ENCODE measurements at places on chromosomes 3 and 15. TPM values are rescaled to one million over a fixed set of nuclear protein-coding genes. Genes with fewer than 3 reads are reported as not detected.

GRCh38 chr3:13878281-13879101, 1.4 kb downstream of the WNT7A start:
- peak; percentile 72 for DNase-seq
- peaks cover 11% of the 10 kb centered on the region for H3K4me1 ChIP-seq

DNA sequence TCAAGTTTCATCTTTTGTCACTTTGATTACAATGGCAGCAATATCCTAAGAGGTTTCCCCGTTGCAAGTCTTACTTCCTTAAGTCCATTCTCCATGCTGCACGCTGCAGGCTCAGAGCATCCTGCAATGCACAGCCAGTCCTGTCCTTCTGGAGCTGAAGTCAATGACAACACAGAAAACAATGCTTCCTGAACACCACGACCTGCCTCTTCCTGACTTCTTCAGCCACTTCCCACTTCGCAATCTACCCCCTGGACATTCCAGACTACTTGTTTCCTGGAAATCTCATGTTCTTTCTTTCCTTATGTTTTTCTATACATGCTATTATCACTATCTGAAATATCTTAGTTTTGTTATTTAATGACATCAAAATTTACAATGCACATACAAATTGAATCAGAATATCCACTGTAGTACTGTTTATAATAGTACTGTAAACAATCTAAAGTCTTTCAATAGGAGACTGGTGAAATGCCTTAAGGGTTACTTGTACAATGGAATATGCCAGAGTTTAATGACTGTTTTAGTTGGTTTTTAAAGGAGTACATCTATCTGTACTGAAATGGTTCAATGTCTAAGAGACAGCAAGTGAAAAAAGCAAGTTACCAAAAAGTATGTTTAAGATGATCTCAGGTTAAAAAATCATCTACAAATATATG, 113.7 kb upstream of the PRTG start:
- H3K27me3 ChIP-seq: no peaks in the 10 kb centered on the region
- DNase-seq: no peak
- H3K4me1 ChIP-seq: no peaks in the 10 kb centered on the region
- no peak overlapping the region for H3K27ac ChIP-seq

GRCh38 chr3:111577798-111578685, 17.1 kb downstream of the ZBED2 start:
- H3K4me3 ChIP-seq: no peak overlapping the region
- no peak overlapping the region for H3K27ac ChIP-seq
- H3K27me3 ChIP-seq: no peaks in the 10 kb centered on the region
- H3K36me3 ChIP-seq: no peaks in the 10 kb centered on the region

DNA sequence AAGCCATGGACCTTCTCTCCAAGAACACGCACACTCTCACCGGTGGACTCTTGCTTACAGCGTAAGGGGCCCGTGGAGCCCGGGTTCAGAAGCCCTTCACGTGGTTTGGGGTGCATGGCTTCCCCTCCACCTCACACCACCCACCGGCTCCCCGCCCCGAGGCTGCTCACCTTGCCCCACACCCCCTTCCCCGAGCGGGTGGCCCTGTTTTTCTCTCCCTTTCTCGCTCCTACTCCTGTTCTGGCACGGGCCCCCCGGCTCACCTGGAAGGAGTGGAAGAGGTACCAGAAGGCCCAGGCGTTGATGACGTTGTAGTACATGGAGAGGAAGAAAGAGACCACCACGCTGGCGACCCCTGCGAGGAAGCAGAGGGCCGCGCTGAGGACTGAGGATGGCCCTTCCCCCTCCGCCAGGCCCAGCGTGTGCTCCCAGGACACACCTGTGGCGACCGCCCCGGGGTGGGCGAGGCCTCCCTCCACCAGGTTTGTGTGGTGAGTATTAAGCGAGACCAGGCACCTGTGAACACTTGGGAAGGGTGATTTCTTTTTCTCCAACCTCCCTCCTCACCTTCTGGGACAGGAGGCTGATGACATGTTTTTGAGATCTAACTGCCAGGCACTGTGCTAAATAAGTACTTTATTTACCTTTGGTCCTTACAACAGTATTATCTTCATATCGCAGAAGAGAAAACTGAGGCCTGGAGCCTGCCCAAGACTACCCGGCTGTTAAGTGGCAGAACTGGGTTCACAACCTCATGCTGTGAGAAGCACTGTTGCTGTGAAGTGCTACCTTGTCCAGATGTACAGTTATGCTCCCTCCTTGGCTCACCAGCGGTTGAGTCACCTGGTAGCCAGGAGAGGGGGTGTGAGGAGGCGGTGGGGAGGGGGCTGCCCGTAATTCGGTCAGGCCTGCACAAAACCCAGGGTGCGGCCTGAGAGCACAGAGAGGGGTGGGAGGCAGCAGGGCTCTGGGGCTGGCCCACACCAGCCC, 16.3 kb downstream of the SLC6A20 start:
- no peak for DNase-seq
- no peaks in the 10 kb centered on the region for H3K27me3 ChIP-seq
- H3K36me3 ChIP-seq: no peaks in the 10 kb centered on the region
- H3K4me1 ChIP-seq: no peaks in the 10 kb centered on the region
- H3K27ac ChIP-seq: no peak overlapping the region

GRCh38 chr3:126170073-126170777, 10.2 kb downstream of the ALDH1L1 start:
- peaks cover 24% of the 10 kb centered on the region for H3K27me3 ChIP-seq
- no peak overlapping the region for H3K4me3 ChIP-seq
- H3K36me3 ChIP-seq: no peaks in the 10 kb centered on the region
- no peak for DNase-seq
- H3K27ac ChIP-seq: no peak overlapping the region

DNA sequence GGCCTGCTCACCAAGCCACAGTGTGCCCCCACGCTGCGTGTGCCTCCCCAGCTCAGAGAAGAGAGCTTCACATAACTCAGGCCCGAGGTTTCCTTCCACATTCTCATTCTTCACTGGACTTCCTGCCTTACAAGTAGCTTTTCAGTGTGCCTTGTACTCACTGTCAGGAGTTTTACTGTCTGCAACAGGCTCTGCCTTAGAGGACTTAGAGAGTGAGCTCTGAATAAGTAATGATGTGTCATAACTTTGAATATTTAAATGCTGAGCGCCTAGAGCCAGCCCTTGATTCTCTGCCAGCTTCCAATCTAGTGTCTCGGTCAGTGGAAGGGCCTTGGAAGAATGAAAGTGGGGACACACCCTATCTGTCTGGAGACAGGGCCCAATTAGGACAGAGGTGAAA, 41.8 kb downstream of the ITGB5 start:
- H3K4me1 ChIP-seq: peaks cover 9% of the 10 kb centered on the region
- H3K27ac ChIP-seq: peak overlapping the region; percentile 45
- H3K27me3 ChIP-seq: no peaks in the 10 kb centered on the region
- no peaks in the 10 kb centered on the region for H3K36me3 ChIP-seq

- H3K27me3 ChIP-seq: no peaks in the 10 kb centered on the region
- H3K27ac ChIP-seq: no peak overlapping the region
- no peaks in the 10 kb centered on the region for H3K36me3 ChIP-seq
Measured at GRCh38 chr15:48466820-48467219, 135.6 kb downstream of the DUT start.

Gene CIP2A
- total RNA-seq: 3.8 TPM

Gene GOLGA6L10
- 1.5 TPM for total RNA-seq

Gene POC1A
- 5.3 TPM for total RNA-seq

Gene RETNLB
- not detected for total RNA-seq

Gene RTP1
- not detected for total RNA-seq

Gene RHOV
- total RNA-seq: 0.55 TPM

Gene IL17RE
- 22.5 TPM for total RNA-seq

Data from left lung (tissue), 14 donors.